Activated naive CD4-positive, alpha-beta T cell (primary cell): ENCODE measurements at places on chromosomes 12 and 14.

- DNase-seq: no peak
Measured at GRCh38 chr14:90061685-90062126, at the start of gene KCNK13. TSS of gene KCNK13 (plus strand) at chr14:90061994. CDS start at chr14:90062206, 212 bp downstream.

GRCh38 chr14:101199028-101199770 lies 295.7 kb upstream of the RTL1 start:
- no peak for DNase-seq

DNA sequence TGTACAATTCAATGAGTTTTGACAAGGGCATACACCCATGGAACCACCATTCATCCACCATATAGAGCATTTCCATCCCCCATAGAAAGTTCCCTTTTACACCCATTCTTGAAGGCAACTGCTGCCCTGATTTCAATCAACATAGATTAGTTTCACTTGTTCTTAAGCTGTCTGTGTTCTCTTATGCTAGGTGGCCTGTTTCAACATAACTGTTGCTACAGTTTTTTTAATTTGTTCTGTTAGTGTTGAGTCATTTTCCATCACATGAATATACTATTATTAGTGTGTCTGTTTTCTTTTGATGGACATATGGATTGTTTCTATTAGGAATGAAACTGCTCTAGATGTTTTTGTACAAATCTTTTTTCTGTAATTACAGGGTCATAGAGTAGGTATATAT lies 123.4 kb downstream of the PTPRQ start:
- DNase-seq: no peak

- DNase-seq: no peak
Measured at GRCh38 chr14:38089123-38089522, 118.6 kb upstream of the SSTR1 start.
